ENCODE measurements at places on chromosomes 7 and 10. TPM values are rescaled to one million over a fixed set of nuclear protein-coding genes. Genes with fewer than 3 reads are reported as not detected.

Gene ZNF425
- 3.9 TPM for total RNA-seq

Gene SORCS1
- total RNA-seq, result 7.1 TPM

Gene TNPO3
- total RNA-seq, result 46.2 TPM

Gene RBP4
- total RNA-seq, result 2.0 TPM

Gene TRPV5
- not detected for total RNA-seq

Gene LHFPL3
- not detected for total RNA-seq

Gene SEC61A2
- total RNA-seq, result 8.2 TPM

Gene PTER
- 8.1 TPM for total RNA-seq

DNA sequence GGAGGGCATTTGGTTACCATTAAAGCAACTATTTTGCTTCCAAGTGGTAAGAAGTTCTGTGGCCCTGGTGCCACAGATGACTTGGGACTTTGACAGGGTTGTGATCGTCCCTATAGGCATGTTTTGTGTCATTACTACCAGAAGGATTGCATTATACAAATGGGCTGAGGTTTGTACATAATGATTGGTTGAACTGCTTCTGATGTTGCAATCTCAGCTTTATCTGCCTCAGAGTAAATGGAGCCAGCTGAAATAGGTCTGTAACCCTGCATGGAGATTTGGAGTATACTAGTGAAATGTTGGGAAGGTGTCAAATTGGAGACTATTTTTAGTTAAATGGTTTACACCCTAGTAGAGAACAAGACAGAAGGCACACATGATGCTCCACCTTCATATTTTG, 46.1 kb upstream of the SEPTIN7 start:
- DNase-seq, result no peak
- peaks cover 11% of the 10 kb centered on the region for H3K4me1 ChIP-seq
- H3K27me3 ChIP-seq, result no peaks in the 10 kb centered on the region
- H3K27ac ChIP-seq, result peak overlapping the region; percentile 32

- peak overlapping the region; percentile 74 for H3K27ac ChIP-seq
- no peak for DNase-seq
- no peaks in the 10 kb centered on the region for H3K36me3 ChIP-seq
- H3K4me3 ChIP-seq, result peak overlapping the region; percentile 19
- H3K27me3 ChIP-seq, result no peaks in the 10 kb centered on the region
These were observed 29.3 kb upstream of the DDX50 start for GRCh38 chr10:68871731-68872342.

DNA sequence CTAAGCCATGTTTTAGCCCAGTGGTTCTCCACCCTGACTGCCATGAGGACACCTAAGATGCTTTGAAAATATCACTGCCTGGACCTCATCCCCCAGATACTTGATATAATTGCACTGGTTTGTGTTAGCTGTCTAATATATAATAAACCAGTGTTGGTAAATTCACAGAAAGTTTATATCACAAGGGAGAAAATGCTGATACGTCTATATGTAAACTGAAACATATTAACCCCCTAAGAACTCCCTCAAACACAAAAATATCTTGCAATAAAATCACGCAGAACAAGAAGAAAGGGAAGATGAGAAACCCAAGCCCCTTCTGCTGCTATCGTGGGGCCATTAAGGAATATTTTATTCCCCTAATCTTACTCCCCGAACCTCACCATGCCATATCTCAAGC, 8.2 kb downstream of the IMMP2L start:
- no peak overlapping the region for H3K4me3 ChIP-seq
- H3K36me3 ChIP-seq, result peaks cover 14% of the 10 kb centered on the region
- H3K27me3 ChIP-seq, result no peaks in the 10 kb centered on the region
- DNase-seq, result no peak
- no peak overlapping the region for H3K27ac ChIP-seq
- no peaks in the 10 kb centered on the region for H3K4me1 ChIP-seq

DNA sequence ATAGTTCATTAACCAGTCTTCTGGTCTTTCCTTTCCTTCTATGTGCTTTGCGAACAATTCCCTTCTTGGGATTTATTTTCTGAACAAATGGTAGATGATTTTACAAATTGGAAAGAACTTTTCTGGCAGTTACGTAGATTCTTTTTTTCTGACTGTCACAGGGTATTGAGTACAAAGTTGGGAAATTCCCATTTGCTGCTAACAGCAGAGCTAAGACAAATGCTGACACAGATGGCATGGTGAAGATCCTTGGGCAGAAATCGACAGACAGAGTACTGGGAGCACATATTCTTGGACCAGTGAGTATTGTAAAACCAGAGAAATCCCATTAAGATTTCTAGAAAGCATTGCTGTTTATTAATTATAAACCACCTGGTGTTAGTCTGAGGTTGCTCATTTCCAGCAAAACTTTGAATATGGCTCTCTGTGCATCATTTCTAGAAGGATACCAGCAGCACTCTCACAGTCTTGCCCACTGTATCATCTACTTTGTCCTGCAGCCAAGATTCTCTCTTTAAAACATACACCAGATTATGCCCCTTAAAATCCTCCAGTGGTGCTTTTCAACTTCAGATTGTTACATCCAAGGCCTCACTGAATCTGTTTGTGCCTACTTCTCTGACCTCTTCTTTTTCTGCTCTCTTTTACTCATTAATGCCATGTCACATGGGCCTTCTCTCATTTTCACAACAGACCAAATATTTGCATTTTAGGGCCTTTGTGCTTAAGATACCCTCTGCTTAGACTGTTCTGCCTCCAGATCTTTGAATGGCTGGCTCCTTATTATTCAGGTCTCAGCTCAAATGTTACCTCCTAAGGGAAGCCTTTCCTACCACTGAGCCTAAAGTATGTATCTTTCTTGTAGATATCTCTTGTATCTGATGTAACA, 27.0 kb downstream of the DLD start:
- H3K4me1 ChIP-seq, result no peaks in the 10 kb centered on the region
- H3K27ac ChIP-seq, result peak overlapping the region; percentile 37
- H3K4me3 ChIP-seq, result no peak overlapping the region
- no peaks in the 10 kb centered on the region for H3K27me3 ChIP-seq

GRCh38 chr7:155269766-155270585, 27.7 kb upstream of the INSIG1 start:
- no peaks in the 10 kb centered on the region for H3K36me3 ChIP-seq
- no peak overlapping the region for H3K4me3 ChIP-seq
- H3K27me3 ChIP-seq, result no peaks in the 10 kb centered on the region
- no peaks in the 10 kb centered on the region for H3K4me1 ChIP-seq

- no peaks in the 10 kb centered on the region for H3K36me3 ChIP-seq
- H3K4me3 ChIP-seq, result no peak overlapping the region
- H3K4me1 ChIP-seq, result no peaks in the 10 kb centered on the region
- DNase-seq, result no peak
- H3K27ac ChIP-seq, result no peak overlapping the region
These were observed 31.6 kb downstream of the CCDC3 start for GRCh38 chr10:12969951-12970350.

DNA sequence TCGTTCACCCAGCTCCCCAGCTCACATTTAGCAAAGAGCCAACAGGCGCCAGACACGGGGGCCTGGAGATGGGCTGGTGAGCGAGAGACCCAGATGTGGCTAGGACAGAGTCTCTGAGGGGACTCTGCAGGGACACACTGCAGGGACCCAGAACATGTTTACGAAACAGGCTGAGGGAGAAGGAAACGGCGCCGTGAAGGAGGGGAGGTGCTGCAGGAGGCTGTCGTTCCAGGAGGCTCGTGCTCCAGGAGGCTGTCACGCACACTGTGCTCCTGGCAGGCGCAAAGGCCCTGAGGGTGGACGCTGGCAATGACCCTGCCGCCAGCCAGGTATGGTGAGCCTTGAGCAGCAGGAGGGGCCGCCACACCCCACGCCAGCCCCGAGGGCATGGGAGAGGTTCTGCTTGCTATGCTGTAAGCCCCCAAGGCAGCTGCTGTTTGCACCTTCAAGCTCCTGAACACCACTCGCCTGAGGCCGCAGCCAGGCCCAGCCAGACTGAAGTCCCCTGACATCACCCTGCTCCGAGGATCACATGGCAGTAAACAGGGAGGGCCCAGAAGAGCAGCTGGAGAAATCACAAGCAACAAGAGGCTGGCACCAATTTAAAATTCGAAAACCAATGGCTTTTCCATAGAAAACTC, 27.3 kb downstream of the ADAP1 start:
- peak overlapping the region; percentile 74 for H3K27ac ChIP-seq
- no peaks in the 10 kb centered on the region for H3K36me3 ChIP-seq
- no peak overlapping the region for H3K4me3 ChIP-seq
- H3K27me3 ChIP-seq, result no peaks in the 10 kb centered on the region
- H3K4me1 ChIP-seq, result peaks cover 69% of the 10 kb centered on the region
- DNase-seq, result no peak

DNA sequence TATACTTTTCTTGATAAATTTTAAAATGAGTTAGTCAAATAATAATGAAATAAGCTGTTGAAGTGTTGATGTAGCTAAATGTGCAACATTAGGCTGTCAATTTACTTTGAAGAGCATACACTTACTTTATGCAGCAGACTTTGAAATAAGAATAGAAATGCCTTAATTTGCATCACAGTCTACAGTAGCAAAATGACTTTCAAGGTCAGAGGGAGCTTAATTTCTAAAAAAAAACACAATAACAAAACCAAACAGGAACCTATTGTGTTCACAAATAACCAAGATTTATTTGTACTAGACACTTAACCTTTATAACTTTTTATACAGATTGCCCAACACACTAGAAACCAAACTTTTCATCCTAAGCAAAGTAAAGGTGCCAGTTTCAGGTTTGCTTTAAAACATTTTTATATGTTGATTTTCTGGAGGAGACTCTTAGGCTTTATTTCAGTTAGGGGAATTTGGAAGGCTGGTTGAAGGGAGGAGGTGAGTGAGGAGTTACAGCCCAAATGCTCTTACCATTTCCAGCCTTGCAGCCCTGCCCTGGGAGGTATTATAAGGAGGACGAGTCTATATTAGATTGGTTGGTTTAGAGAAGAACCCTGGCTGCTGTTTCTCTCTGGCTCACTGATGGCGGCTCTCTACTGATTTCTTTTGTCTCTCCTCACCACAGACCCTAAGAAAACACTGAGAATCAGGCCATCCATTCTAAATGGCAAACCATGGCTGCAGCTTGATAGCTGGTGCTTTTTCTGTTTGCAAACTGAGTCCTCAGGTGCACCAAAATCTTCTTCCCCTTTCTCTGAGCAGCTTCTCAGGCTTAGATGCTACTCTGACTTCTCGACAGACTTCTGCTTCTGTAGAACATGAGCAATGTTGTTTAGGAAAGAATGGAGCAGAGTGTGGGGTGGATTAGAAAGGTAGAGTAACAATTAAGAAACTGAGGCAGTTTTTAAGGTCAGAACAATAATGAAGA, 55.2 kb upstream of the RPA3 start:
- H3K27me3 ChIP-seq, result no peaks in the 10 kb centered on the region
- no peaks in the 10 kb centered on the region for H3K36me3 ChIP-seq
- H3K4me3 ChIP-seq, result no peak overlapping the region
- H3K27ac ChIP-seq, result no peak overlapping the region
- no peak for DNase-seq

- DNase-seq, result no peak
- no peaks in the 10 kb centered on the region for H3K27me3 ChIP-seq
- H3K4me3 ChIP-seq, result no peak overlapping the region
- H3K36me3 ChIP-seq, result peaks cover 56% of the 10 kb centered on the region
These were observed 30.9 kb downstream of the LAMB1 start for GRCh38 chr7:107972075-107972482.

DNA sequence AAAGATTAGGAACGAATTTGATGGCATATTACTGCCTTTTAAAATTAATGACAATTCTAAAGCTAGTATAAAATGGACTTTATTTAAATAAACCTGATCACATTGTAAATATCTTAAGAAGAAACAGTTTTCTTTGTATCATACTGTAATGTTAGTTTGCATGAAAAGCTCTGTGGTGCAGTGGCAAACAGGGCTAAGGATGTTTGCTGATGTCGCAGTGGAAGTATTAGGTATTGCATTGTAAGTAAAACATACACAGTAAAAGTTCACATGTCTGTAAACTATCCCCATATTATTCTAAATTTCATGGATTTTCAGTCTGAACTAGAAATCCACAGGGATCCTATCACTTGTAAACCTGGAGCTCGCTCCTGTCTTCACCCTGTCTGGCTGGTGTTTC, 252.6 kb upstream of the ZNF32 start:
- no peaks in the 10 kb centered on the region for H3K36me3 ChIP-seq
- no peaks in the 10 kb centered on the region for H3K27me3 ChIP-seq
- H3K4me3 ChIP-seq, result no peak overlapping the region
- peak; percentile 88 for DNase-seq
- H3K27ac ChIP-seq, result no peak overlapping the region

GRCh38 chr7:136290351-136290750, 313.2 kb upstream of the MTPN start:
- no peak overlapping the region for H3K4me3 ChIP-seq
- H3K4me1 ChIP-seq, result no peaks in the 10 kb centered on the region
- no peaks in the 10 kb centered on the region for H3K36me3 ChIP-seq
- no peak for DNase-seq

DNA sequence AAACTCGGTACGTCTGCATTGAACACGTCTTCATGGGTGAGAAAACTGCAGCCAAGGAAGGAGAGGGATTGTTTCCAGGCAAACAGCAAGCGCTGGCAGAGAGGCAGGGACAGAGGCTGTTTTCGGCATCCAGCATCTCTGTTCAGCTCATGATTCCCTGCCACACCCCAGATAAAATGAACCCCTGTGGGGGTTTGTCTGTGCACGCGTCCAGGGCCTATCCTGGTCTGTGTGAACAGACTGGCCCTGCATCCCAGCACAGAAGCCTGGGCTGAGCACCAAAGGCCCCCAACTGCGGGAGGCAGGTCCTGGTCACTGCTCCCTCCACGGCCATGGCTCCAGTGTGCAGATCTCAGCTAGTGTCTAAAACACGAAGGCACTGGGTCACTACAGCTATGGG, 83.3 kb upstream of the FAM20C start:
- H3K27me3 ChIP-seq, result no peaks in the 10 kb centered on the region
- DNase-seq, result peak; percentile 53
- no peaks in the 10 kb centered on the region for H3K36me3 ChIP-seq

DNA sequence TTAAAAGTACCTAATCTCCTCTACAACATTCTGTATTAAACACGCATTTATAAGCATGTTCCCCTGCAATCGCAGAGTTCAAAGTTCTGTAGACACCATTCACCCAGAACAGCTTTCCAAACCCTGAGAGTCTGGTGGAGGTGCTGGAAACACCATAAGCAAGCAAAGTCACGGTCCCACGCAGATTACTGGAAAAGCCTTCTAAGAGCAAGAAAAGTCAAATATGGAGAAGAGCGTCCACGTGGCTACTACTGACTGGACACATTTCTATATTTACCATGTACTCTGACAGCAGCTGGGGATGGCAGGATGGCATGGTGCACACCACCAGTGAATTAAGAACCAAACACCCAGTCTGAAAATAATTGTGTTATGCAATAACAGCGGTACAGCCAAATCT, 97.7 kb downstream of the PARD3 start:
- DNase-seq, result peak; percentile 62
- H3K27me3 ChIP-seq, result no peaks in the 10 kb centered on the region
- no peaks in the 10 kb centered on the region for H3K36me3 ChIP-seq
- H3K4me3 ChIP-seq, result no peak overlapping the region

DNA sequence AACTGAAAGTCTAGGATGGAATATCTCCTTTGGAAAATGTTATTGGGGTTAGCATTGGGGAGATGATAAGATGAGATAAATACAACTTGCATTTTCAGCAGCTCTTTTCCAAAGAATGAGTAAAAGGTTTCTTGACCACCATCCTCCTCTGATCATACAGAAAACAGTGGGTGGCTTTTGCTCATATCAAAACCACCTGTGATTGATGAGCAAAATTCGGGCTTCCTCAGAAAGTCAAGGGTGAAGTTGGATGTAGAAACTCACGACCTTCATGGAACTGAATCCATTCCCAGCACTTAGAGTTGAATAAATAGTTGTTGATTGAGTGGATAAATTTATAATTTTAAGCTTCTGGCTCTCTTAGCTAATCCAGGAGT, 158.4 kb downstream of the DNAJB6 start:
- H3K4me3 ChIP-seq, result no peak overlapping the region
- H3K27ac ChIP-seq, result no peak overlapping the region
- no peak for DNase-seq
- H3K4me1 ChIP-seq, result no peaks in the 10 kb centered on the region

Data from esophagus muscularis mucosa (tissue), 4 donors.